ENCODE measurements at places on chromosomes 12 and 14. TPM values are rescaled to one million over a fixed set of nuclear protein-coding genes. Genes with fewer than 3 reads are reported as not detected.

PLD4 gene
- not detected for total RNA-seq

TRPV4 gene
- 1.6 TPM for total RNA-seq

GRIN2B gene
- total RNA-seq = not detected

LAG3 gene
- total RNA-seq = 0.08 TPM

HOXC12 gene
- 0.31 TPM for total RNA-seq

SLC38A6 gene
- 10.1 TPM for total RNA-seq

ING4 gene
- 12.8 TPM for total RNA-seq

NUBPL gene
- total RNA-seq = 9.8 TPM

RNASE7 gene
- 5.5 TPM for total RNA-seq

NEUROD4 gene
- not detected for total RNA-seq

GUCY2C gene
- 0.08 TPM for total RNA-seq

COX8C gene
- total RNA-seq = not detected

NFYB gene
- total RNA-seq = 19.1 TPM

PIANP gene
- not detected for total RNA-seq

KRT77 gene
- total RNA-seq = not detected

CELA1 gene
- not detected for total RNA-seq

RTN1 gene
- not detected for total RNA-seq

MANSC4 gene
- not detected for total RNA-seq

KCNJ8 gene
- not detected for total RNA-seq

POTEM gene
- not detected for total RNA-seq

ALDH2 gene
- total RNA-seq = 24.1 TPM

LRFN5 gene
- total RNA-seq = not detected

P2RX4 gene
- total RNA-seq = 16.5 TPM

All from hair follicular keratinocyte (primary cell).